ENCODE measurements at places on chromosomes 3 and 15.

GRCh38 chr15:38650384-38650783, 85.8 kb upstream of the RASGRP1 start:
- no peak for DNase-seq
- no peaks in the 10 kb centered on the region for H3K36me3 ChIP-seq
- no peak overlapping the region for H3K27ac ChIP-seq

GRCh38 chr3:174247687-174248152, 611.4 kb upstream of the NAALADL2 start:
- no peak overlapping the region for H3K27ac ChIP-seq
- no peaks in the 10 kb centered on the region for H3K36me3 ChIP-seq

DNA sequence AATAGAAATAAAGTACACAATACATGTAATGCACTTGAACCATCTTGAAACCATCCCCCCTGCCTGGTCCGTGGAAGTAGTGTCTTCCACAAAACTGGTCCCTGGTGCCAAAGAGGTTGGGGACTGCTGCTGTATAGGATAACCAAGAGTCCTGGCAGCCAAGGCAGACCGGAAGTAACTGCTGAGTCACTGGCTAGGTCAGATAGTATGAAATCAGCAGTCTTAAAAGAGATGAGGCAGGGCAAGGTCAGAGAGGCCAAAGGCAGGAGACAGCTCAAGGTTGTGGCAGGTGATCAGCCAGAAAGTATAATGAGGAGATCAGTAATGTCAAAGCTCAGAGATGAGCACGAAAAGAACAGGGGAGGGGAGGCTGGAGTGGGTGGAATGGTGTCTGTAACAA, 60.2 kb downstream of the MAP3K13 start:
- H3K4me3 ChIP-seq: no peak overlapping the region
- no peaks in the 10 kb centered on the region for H3K27me3 ChIP-seq
- no peak for DNase-seq
- H3K36me3 ChIP-seq: no peaks in the 10 kb centered on the region
- peaks cover 27% of the 10 kb centered on the region for H3K4me1 ChIP-seq

DNA sequence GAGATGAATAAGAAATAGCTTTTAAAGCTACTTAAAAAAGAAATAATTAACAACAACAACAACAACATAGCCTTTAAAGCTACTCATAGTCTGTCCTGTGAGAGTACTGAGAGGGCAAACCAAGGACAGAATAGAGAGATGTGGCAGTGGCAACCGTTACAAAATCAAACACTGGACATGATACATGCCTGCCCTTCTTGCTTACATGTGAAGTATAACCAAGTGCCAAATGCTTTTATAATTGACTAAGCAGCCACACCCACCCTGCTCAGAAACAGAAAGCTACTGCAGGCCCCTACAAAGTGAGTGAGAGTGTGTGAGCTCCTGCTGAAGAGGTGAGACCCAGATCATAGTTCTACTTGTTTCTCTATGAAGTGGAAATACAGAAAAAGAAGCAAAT, 38.4 kb downstream of the NDUFB4 start:
- H3K27me3 ChIP-seq: no peaks in the 10 kb centered on the region
- no peak for DNase-seq
- H3K27ac ChIP-seq: no peak overlapping the region
- H3K4me3 ChIP-seq: no peak overlapping the region

GRCh38 chr3:71300951-71301393, 282.6 kb downstream of the FOXP1 start:
- no peak for DNase-seq
- no peak overlapping the region for H3K4me3 ChIP-seq
- no peak overlapping the region for H3K27ac ChIP-seq
- H3K36me3 ChIP-seq: no peaks in the 10 kb centered on the region

- no peak overlapping the region for H3K4me3 ChIP-seq
- no peaks in the 10 kb centered on the region for H3K36me3 ChIP-seq
- no peak for DNase-seq
- no peak overlapping the region for H3K27ac ChIP-seq
- no peaks in the 10 kb centered on the region for H3K27me3 ChIP-seq
Measured at GRCh38 chr3:120908795-120909601, 993 bp downstream of the STXBP5L start.

DNA sequence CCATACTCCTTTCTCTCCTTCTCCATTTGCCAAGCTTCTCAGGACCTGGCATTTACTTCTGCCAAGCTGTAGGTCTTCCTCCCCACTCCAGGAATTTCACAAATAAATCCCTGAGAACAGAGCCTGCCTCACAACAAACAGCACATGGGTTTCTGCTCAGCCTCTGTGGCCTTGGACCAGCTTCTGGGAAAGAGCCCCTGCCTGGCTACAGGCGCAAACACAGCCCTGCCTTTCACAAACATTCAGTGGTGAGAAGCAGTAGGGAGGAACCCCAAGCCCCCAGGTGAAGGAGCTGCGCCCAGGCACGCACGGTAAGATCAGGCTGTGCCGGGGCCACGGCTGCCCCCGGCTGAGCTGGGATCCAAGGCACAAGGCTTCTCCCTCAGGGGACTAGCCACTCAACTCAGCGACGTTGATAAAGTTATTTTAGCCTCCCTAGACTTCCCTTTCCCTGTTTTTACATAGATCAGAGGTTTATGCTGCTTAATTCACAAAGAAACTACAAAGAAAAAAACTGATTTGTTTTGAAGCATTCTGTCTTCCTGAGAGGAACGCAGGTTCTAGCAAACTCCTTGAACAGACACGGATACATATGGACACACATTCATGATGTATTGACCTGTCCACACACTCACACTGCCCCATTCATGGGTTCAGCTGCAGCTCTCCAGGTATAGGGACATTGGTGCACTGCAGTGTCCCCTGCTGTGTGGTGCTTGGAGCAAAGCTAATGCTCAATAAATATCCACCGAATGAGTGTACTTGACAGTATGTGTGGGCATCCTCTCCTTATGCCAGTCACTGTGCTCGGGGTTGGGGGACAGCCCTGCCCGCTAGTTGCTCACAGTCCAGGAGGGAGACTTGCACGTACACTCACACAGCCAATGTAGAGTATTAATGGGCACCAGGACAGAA, 25.4 kb downstream of the HES1 start:
- H3K4me1 ChIP-seq: peaks cover 22% of the 10 kb centered on the region
- H3K27ac ChIP-seq: no peak overlapping the region
- DNase-seq: no peak

Measured in HCT116 (cell line).